ENCODE measurements at places on chromosomes 7 and 10.

DNA sequence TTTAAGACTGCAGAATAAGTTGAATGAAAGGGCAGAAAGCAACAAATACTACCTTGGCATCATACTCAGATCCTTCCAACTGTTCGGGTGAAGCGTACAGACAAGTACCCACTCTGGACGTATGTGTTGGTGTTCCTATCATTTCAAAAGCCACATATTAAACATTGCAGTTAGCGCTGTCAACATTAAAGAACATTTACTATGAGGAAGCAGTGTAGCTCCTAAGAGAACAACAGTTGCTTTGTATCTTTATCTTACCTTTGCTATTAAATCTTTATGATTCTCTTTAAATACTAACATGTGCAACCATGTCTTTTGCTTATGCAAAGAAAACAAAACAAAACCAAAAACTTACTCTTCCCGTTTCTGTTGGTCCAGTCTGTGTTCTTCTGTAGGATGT lies 2.6 kb upstream of the ANKRD61 start:
- no peak for ATAC-seq

DNA sequence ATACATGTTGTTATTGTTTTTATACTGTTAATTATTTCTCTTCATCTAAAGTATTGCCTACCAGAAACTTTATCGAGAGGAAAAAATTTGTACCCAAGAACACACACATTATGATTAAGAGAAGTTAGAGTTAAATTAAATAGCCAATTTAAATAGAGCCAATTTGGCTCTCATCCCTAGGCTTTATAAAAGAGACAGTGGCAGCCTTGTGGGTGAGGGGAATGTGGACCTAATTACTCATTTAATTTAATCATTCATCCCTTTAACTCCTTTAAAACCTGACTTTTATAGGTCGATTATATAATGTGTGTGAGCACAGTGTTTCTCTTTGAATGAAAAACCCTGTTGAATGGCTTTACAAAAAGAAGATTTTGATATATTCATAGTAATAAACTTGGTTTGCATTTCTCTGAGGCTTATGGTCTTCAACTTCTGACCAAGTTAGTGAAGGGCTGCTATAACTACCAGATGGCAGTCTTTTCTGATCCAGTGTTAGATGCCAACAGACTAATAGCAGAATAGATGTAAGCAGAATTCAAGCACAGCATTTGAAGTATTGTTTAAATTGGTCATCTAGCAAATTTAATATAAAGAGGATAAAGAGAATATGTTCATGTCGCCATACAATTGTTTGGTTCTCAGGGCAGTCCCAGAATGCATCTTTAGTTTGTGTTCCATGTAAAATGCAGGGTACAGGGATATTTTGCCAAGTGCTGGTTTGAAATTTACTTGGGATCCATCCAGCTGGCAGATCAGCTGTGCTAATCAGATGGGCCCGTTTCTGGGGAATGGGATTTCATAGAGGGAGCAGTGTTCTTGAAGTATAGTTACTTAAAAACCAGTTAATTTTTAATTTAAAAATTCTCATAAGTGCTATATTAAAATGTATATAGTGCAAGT lies 25.3 kb downstream of the ADD3 start:
- ATAC-seq = no peak

- ATAC-seq = no peak
Observed at GRCh38 chr10:48748573-48748972, 63.9 kb downstream of the WDFY4 start.

DNA sequence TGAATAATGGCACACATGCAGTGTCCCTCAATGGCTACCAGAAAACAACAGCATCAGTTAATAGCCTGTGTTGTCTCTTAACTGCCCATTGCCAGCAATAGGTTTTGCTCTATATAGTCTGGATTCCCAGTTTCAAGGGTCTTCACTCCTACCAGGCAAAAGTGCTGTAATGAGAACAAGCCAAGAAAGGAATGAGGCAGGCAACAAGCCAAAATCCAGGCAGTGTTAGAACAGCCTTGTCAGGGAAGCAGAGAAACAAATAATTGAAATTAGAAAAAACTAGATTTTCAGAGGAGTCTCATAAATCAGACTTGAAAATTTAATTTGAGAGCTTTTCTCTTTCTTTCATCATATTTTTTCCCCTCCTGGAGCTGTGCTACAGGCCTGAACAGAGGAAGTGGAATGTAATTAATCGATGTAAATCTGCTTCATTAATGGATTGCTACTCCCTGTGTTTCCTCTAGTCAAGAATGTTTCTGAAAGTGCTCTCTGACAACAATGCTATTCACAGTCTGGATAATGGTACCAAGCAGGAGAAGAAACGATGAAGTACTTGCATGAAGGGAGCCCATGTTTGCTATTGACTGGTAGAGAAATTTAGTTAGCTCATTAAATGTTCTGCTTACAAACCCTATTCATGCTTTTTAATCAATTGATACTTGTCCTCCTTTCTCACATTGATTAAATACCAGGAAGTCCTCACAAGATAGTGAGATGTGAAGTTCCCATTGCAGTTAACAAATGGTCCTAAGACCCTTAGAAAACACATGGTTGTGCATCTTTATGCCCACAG lies 202.0 kb upstream of the LRRTM3 start:
- no peak for ATAC-seq

DNA sequence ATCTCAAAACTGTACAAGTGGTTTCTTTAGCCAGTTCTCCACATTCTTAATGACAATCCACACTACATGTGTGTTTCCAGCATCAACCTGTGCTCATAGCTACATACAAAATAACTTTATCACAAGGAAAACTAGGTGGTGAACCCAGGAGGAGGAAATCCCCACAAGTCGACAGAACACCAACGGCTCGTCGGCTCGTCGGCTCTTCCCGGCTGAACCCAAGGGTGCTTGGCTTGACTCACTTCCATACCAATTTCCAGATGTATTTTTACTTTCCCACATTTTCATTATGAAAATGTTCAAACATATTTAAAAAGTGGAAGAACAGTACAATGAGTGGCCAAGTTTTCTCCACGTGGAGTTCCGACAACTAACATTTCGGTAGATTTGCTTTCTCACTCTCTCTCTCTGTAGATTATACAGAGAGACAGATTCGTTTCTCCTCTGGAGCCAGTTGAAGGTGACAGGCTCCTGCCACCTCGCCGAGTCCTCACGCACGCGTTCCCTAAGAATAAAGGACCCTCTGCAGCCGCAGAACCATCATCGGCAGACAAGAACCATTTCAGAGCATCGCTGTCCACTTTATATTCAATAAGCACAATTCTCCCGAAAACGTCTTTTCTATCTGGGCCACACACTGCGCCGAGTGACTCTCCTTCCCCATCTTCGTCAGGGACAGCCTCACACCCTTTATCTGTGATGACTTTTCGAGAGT lies 53.3 kb downstream of the DIP2C start:
- no peak for ATAC-seq

DNA sequence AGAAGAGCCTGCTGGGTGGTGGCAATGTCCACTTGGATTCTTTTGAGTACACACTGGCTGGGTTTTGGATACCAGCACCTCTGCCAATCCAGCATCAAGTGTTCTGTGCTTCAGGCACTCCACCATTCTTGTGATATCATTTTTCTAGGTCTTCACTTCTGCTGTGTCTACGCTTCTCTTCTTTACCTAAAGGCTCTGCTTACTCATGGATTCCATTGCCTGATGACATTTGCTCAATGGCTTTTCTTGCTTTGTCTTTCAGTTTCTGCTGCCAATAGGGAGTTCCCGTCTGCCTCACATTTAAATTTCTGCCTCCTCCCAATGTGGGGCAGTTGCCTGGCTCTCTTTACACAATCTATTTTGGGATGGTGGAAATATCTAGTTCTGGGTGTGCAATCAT lies 12.7 kb upstream of the PAPSS2 start:
- ATAC-seq = peak; percentile 74

DNA sequence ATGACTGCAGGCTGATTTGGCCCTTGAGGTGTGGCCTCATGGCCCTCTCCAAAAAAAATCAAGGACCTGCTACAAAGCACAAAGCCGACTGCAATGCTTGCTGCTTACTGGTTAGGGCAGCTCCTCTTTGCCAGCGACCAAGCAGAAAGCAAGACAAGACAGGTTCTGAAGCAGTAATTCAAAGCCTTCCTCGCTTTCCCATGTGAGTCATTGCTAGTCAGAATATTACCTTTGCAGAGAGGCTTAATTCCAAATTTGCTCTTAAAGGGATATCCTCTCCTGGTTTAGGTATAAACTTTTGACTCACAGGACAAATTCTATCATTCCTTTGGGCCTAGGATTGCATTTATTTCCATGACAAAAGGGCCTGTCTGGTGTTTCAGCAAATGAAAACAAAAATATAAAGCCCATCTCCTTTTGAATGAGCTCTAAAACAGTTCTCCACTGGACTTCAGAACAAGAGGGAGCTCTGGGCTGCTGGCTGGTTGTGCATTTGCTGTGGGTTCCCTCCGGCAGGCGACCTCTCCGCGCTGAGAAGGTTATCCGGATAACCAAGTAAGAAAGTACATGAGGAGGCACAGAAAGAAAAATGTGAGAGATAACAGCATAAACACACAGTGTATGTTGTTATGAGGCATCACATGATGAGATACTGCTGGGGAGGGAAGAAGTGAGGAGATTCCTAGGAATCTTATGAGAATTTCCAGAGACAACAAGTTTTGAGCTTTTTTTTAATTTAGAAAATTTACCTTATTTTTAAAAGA lies 90.8 kb downstream of the EGFR start:
- ATAC-seq = no peak

- no peak for ATAC-seq
Observed at GRCh38 chr7:79046061-79046460, 407.4 kb downstream of the MAGI2 start.

- no peak for ATAC-seq
Observed at GRCh38 chr10:14450041-14450491, 119.3 kb upstream of the FRMD4A start.

DNA sequence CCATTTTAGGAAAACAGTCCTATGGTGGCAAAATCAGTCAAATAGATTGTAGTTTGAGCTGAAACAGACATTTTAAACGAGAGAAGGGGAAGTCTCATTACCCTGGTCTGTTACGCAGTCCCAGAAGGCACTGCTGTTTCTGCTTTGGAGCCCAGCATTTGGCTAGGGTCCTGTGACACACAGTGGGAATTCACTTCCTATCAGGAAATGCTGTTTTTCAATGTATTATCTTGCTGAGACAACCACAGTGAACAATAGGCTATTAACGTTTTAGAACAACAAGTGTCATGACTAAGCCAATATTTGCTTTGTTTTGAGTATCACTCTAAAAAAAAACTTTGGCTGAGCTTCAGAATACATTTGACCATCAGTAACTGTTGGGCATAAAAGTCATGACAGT lies 74.1 kb downstream of the ADD3 start:
- ATAC-seq = peak; percentile 8

GRCh38 chr10:97762816-97763215 lies 9.0 kb downstream of the SFRP5 start:
- no peak for ATAC-seq

GRCh38 chr7:92043637-92044036 lies 90.6 kb downstream of the CYP51A1 start:
- ATAC-seq = no peak

DNA sequence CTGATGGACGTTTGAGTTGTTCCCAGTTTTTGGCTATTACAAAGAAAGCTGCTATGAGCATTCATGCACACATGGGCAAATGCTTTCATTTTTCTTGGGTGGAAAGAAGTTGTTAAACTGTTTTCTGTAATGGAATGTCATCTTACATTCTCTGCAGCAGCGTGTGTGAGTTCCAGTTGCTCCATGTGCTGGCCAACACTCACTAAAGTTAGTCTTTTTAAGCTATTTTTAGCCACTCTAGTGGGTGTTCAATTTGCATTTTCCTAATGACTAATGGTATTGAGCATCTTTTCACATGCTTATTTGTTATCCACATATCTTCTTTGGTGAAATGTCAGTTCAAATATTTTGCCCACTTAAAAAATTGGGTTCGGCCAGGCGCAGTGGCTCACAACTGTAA lies 82.8 kb upstream of the COL13A1 start:
- ATAC-seq = no peak

DNA sequence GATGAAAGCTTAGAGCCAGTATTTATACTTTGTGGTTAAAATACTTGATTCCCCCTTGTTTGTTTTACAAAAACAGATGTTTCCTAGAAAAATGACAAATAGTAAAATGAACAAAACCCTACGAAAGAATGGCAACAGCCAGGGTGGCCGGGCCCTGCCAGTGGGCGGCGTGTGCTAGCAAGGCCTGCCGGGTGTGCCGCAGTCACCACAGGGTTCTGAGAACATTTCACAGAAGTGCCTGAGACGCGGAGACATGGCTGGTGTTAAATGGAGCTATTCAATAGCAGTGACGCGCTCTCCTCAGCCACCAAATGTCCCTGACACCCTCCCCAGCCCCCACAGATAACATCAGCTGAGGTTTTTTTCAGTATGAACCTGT lies 14.5 kb downstream of the GPR146 start:
- ATAC-seq = peak; percentile 68

DNA sequence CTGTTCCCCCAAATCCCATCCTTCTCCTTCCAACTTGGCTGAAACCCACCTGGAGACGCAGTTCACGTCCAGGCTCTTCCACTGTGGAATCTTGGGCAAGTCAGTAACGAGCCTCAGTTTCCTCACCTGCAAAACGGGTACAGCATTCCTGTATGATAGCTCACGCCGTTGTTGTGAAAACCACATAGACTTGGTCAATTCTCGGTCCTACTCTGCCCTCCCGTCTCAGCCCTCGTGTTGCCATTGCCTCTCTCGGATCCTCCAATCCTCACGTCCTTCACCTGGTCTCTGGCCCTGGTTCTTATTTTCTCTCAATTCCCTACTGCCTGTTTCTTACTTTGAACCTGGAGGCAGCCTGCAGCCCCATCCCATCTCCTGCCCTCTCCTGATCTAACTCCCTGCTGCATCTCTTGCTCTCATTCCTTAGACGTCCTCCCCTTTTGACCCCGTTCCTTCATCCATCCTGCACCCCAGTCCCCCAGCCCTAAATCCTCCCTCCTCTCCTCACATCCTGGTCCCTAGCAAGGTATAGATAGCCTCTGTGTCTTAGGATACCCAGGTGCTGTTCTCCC lies 2.0 kb upstream of the MUC12 start:
- no peak for ATAC-seq

DNA sequence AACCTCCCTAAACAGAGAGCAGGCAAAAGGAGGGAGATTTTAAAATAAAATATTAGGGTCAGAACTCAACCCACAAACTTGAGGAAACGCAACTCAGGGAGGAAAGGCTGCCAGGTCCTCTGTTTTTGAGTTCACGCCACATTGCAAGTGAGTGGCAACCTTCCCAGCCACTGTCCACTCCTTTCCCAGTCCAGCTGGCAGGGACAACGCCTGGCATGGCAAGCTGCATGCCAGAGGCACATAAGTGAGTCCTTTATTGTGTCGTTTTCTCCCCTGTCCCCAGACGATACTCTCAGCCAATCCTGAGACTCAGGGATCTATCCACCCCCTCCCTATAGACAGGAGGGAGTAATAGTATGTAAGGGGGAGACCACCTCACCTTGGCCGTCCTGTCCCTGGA lies 22.4 kb downstream of the FBXW4 start:
- ATAC-seq = no peak

- no peak for ATAC-seq
Observed at GRCh38 chr10:90602862-90603610, 254.8 kb downstream of the HTR7 start.

GRCh38 chr7:71637578-71637977 lies 505.6 kb downstream of the GALNT17 start:
- no peak for ATAC-seq

All from activated T-helper 17 cell treated with anti-CD3 and anti-CD28 coated beads, Interleukin-2, amount 50 U/mL, for 72 hours (primary cell).